ENCODE measurements at places on chromosomes 12 and 14.

DNA sequence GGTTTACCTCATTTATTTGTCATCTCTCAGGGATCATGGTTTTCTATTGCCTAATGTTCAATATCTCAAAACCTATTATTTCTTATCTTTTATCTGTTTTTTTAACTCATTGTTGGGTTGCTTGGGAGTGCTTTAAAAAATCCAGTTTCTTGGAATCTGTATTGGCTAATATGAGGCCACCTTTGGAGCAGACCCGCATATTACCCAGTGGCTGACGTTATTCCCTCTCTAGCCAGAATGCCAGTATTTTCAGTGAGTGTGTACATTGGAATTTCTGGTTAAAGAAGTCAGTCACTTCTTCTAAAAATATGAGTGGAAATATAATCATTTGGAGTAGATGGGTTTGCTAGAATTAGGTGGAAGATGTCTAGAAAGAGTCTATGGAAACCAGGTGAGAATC, 38.3 kb downstream of the PRMT8 start:
- DNase-seq: no peak

GRCh38 chr14:68814238-68814538, 21.3 kb upstream of the ZFP36L1 start:
- DNase-seq: no peak

GRCh38 chr14:91048265-91048664, 12.2 kb downstream of the RPS6KA5 start:
- DNase-seq: no peak

DNA sequence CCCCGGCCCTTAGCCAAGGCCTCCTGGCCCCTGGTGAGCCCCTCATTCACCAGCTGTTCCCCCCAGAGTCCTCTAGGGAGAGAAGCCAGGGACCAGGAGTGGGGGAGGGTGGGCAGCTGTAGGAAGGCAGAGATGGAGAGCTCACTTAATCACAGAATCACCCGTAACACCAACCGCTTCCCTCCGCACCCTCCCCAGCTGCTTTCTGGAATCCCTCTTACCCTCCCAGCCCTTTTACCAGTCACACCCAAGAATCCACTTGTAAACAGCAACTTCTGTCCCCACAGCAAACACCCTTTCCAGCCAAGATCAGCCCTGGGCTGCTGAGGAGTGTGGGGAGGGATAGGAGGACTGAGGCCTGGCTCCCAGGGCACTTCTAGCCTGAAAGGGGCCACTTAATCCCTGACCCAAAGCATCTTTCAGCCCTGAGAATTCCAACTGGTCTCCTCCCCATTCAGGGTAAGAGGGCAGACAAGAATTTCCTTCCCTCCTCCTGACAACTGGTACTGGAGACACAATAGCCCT, 18.8 kb downstream of the NCKAP5L start:
- DNase-seq: no peak

DNA sequence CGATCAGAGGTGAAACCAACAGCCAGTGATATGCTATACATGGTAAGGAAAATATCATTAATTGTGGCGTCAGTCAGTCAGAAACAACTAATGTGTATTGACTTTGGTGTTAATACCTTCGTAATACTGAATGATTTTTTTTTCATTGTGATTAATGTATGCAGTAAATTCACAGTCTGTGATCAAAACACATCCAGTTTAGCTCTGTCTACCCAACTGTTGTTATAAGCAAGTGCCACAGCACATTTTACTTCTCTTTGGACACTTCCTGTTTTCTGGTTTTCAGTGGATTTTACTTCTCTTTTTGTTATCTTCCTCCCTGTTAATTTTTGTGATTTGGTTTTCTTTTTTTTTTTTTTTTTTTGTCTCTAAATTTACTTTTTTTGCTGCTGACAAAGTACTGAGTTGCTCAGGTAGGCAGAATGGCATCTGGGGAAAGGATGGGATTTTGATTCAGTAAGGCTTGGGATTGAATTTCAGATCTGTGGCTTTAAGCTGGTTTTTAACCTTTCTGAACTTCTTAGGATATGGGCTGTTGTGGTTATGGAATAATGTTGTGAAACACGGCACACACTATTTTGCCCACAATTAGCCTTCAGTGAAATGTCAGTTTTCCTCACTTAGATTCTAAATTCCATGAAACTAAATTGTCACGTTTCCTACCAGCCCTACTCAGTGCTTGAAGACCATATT, 604 bp downstream of the GLIPR1 start:
- DNase-seq: no peak

- DNase-seq: no peak
Observed at GRCh38 chr12:22722081-22722480, 97.1 kb downstream of the ETNK1 start.

DNA sequence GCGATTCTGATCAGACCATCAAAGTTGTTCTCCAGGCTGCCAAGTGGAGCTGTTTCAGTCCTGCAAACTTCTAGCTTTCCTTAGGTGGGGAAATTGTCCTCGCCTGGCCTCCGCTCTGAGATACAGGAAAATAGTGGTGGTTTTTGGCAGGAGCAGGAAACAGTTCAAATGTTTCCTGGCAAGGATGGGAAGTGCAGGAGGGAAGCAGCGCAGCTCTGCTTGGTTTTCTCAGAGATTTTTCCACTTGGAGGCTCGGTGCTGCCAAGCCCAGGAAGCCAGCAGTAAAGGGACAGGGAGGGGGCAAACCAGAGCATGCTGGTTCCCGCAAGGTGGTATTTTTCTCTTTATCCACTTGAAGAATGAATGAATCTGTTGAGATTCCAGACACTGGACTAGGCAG, 17.0 kb downstream of the TMEM63C start:
- no peak for DNase-seq

DNA sequence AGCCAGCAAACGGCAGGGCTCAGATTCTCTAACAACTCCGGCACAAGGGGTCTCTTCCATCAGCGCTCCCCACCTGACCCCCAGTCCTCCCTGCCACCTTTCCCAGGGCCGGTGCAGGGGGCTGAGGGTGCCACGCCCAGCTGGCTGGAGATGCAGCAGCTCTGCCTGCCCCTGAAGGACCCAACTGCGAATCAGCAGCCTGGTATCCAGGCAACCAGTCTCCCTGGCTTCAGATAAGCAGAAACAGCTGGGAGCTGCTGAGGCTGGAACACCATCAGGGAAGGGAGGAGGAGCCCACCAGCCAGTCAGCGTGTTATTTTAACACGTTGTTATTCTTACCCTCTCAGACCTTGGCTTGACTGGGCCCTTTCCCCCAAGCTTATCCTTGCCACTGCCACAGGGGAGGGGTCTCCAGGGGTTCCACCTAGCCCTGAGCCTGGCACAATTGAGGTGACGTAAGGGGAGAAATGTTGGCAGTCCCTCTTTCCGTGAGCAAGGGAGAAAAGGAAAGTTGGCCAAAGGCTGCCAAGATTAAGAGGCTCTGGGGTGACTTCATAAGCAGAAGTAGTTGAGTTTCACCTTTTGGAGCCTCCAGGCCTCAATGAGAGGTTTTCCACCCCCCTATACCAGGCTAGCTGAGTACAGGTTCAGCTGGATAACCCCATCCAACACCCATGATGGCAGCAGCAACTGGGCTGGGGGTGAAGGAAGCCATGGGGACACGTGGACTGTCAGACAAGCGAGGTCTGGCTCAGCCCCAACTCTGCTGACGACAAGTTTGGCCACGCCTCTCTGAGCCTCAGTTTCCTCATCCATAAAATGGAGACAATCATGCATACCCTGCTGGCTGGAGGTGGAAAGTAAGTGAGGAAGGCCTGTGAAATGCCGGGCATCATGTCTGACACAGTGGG, 91.1 kb downstream of the IRF2BPL start:
- peak; percentile 74 for DNase-seq

- no peak for DNase-seq
Observed at GRCh38 chr12:44235674-44236073, 399.8 kb downstream of the TMEM117 start.

DNA sequence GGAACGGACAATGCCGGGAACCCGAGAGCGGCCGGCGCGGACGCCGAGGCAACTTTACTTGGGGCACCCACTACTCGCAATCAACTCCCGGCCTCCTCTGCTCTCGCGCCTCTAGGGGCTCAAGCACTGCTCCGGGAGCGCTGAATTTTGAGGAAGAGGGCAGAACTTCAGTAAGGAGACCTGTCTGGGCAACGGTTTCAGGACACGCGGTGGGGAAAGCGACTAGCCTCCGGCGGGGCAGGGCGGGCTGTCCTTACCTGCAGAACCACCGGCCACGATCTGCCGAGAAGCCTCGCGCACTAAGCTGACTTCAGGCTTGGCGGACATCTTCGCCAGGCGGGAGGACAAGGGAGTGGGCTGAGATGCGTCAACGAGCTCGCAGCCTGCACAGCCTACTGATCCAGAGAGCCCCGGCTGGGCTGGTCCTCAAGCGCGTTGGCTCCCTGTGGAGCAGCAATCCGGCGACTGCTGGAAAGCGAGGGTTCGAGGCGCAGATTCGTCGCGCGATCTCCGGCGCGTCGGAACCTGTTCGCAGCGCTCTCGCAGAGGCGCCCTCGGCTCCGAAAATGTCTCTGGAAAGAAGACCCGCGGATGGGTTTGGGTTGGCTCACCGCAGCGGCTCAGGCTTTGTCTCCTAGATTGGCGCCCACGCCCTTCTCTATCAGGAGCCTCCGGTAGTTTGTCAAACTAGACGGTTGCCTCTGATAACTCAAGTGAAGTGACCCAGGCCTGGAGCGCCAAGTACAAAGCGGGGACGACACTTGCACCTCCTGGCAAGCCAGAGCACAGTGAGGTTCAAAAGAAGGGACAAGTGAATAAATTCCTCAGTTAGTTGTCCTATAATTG, at the start of gene SLC25A21:
SLC25A21 (minus strand) TSS at position 583 of the 846 bp plus-strand sequence.
- DNase-seq: peak; percentile 84

DNA sequence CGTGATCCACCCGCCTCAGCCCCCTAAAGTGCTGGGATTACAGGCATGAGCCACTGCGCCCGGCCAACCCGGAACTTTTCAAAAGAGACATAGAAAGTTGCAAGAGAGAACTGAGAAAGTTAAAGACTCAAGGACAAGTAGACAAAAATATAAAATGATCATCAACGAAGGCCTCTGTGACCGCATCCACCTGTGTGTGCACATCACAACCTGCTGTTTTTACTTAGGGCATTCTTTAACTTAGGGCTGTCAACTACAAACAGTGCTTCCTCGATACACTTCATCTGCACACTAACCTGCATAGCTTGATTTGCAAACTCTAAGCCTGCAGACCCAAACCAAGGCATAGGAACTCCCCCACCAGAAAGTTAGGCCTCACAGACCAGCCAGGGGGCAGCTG, 14.8 kb downstream of the P2RX2 start:
- no peak for DNase-seq

DNA sequence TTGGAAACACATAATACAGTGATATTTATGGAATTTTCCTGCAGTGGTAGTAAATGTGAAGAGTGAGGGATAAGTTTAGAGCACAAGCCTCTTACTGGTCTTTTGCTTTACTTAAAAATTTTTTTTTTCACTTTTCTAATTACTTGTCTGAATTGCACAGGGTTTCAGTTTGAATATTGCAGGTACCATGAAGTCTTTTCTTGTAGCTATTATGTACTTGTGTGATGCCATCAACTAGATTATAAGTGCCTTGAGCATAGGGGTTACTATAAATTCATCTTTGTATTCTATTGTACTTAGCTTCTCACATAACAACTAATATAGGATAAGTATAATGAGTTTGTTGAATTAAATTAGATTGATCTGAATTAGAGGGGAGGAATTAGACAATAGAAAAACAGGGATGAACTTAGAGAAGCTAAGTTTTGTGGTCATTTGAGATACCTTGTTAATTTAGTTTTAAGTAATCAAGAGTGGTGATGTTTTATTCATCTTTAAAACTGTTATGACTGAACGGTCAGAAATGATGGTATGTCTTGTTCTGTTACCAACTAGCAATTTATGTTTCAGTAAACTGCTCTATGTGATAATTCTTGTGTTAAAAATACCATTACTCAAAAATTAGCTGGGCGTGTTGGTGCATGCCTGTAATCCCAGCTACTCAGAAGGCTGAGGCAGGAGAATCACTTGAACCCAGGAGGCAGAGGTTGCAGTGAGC, 42.1 kb downstream of the CCDC91 start:
- no peak for DNase-seq

- DNase-seq: no peak
Observed at GRCh38 chr12:52038447-52038846, 12.8 kb upstream of the NR4A1 start.

DNA sequence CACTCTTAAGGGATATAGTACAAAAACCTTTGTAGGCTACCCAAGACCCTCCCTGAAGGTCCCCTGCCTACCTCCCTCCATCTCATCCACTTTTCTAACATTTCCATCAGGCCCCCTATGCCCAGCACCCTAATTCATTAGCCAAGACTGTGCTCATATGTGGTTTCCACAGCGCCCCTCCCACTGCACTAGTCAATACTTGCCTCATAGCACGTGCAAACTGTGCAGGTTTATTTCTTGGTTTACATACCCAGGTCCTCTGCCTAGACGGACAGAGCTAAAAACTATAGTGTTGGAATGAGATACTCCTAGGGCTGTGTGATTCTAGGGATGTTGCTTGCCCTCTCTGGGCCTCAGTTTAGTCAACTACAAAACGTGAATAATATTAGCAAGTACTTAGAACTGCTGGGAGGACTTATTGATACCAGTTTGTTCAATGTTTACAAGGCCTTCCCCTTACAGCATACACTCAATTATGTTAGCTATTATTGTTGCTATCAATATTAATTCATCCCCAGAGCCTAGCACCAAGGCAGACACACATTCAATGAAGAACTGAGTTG, 50.4 kb downstream of the NUAK1 start:
- DNase-seq: no peak

GRCh38 chr12:8491646-8492530, 21.4 kb upstream of the CLEC4D start:
- DNase-seq: no peak

GRCh38 chr12:94157981-94158411, 9.6 kb downstream of the PLXNC1 start:
- no peak for DNase-seq

- DNase-seq: no peak
Observed at GRCh38 chr14:74882103-74882920, 596 bp downstream of the DLST start.

DNA sequence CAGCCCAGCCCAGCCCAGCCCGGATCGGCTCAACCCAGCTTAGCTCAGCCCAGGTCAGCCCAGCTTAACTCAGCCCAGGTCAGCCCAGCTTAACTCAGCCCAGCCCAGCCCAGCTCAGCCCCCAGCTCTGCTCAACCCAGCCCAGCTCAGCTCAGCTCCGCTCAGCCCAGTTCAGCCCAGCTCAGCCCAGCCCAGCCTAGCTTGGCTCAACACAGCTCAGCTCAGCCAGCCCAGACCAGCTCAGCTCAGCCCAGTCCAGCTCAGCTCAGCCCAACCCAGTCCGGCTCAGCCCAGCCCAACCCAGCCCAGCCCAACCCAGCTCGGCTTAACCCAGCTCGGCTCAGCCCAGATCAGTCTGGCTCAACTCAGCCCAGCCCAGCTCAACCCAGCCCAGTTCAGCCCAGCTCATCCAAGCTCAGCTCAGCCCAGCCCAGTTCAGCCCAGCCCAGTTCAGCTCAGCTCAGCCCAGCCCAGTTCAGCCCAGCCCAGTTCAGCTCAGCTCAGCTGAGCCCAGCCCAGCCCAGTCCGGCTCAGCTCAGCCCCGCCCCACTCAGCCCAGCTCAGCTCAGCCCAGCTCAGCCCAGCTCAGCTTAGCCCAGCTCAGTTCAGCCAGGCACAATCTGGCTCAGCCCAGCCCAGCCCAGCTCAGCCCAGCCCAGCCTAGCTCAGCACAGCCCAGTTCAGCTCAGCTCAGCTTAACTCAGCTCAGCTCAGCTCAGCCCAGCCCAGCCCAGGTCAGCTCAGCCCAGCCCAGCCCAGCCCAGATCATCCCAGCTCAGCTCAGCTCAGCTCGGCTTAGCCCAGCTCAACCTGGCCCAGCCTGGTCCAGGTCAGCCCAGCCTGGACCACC, 331.7 kb downstream of the TMEM121 start:
- DNase-seq: no peak
